GM23338 (cell line): ENCODE measurements at places on chromosomes 16 and 17.

DNA sequence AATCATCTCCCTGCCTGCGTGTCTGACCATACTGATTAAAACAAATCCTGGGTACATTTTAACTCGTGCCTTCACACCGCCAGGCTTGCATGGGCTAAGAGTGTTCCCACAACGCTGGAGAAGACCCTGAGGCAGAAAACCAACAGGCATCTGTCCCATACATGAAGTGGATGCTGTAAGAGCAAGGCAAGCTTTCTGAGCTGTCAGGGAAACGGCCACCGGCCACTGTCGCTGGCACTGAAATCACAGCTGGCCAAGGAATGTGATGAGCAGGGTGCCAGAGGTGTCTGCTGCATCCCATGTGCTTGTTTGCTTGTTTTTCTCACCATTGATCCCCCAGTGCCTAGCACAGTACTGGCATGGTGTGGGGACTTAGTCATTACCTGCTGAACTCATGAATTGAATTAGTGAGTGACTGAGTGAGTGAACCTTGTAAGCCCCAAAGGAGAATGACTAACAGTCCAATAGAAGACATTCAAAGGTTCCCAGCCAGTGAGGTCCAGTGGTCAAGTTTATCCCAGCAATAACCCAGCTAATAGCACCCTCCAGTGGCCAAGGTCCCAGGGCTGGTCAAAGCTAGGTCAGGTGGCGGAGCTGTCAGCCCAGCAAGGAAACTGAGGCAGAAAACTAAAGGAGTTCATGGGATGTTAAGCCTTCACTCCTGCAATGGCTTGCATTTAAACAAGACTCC is 92.7 kb upstream of the CDH5 start:
- peak; percentile 47 for DNase-seq

DNA sequence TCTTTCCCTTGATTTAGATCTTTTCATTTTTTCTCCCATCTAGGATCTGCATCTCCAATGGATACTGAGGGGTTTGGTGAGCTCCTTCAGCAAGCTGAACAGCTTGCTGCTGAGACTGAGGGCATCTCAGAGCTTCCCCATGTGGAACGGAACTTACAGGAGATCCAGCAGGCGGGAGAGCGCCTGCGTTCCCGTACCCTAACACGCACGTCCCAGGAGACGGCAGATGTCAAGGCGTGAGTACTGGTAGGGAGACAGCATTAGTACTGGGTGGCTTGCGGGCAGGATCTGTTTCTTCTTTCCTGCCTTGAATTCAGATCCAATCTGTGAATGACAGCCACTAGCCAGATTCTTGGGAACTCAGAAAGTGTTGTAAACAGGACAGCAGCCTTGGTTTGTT is 18.3 kb downstream of the NUP93 start:
- no peak for DNase-seq

GRCh38 chr16:84103678-84104077 is 13.1 kb downstream of the MBTPS1 start:
- no peak for DNase-seq

DNA sequence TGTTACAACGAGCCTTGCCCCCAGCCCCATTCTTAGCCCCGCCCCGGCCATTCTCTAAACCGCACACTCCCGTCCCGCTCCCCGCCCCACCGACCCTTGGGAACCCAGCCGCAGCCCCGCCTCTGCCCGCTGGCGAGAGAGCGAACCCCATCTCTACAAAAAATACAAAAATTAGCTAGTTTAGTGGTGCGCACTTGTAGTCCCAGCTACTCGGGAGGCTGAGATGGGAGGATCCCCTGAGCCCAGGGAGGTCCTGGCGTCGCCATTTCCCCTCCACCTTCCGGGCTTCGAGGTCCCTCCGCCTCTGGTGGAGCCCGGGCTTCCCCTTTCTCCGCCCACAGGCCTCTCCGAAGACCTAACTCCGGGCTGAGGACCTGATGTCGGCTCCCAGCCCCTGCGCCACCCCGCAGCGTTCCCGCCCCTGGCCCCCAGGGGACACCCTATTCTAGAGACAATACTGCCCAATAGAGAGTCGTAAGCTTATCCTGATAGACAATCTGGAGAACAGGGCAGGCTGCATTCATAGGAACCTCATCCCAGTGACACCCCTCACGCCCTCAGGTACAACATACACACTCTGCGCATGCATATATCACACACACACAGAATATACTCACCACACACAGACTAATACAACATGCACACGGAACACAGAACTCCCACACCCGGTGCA is 480 bp upstream of the PROCA1 start:
- peak; percentile 83 for DNase-seq

DNA sequence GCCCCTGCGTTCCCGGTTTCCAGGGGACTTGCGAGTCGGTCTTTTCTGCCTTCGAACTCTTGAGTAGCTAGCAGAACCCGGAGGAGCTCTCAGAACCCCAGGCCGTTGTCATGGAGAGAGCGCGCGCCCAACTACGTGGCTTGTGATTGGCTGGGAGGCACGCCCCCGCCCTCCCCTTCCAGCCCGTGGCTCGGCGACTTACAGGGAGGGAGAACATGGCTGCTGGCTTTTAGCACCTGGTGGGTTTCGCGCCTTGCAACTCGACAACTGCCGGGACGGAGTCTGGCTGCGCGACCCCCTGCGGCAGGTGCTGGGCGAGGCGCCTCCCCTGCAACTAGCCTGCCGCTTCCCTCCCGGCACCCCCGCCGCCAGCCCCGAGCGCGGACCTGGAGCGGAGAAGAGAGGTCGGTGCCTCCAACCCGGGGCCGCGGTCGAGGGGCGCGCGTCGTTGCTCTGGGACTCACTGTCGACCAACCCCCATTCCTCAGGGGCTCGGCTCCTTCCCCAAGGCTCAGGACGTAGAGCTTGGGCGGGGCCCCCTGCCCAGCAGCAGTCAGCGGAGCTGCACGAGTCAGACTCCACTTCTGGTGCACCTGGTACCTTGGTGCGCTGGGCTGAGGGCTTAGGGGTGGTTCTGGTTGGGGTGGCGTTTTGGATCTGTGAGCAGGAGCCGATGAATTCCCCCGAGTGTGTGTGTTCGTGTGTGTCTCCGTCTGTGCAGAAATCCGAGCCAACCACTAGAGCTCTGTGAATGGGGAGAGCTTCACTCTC is 9.0 kb upstream of the ZFP90 start:
- peak; percentile 97 for DNase-seq

DNA sequence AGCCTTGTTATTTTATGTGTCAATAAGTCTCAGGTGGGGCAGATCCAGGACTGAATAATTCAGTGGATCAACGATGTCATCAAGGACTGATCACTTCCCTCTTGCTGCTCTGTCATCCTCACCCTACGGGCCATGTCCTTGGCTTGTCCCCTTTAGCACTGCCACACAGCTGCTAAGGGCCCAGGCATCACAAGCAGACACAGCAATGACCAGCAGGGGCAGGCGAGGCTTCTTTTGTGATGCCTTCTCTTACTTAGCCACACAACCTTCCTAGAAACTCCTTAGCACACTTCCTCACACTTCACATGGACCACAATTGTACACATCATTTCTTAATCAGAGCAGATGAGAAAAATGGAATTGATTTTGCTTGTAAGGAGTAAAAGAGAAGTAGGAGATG is 356.3 kb upstream of the SOX9 start:
- DNase-seq = peak; percentile 76

- peak; percentile 61 for DNase-seq
These were observed 32.4 kb downstream of the RAB11FIP3 start for GRCh38 chr16:457732-458400.

DNA sequence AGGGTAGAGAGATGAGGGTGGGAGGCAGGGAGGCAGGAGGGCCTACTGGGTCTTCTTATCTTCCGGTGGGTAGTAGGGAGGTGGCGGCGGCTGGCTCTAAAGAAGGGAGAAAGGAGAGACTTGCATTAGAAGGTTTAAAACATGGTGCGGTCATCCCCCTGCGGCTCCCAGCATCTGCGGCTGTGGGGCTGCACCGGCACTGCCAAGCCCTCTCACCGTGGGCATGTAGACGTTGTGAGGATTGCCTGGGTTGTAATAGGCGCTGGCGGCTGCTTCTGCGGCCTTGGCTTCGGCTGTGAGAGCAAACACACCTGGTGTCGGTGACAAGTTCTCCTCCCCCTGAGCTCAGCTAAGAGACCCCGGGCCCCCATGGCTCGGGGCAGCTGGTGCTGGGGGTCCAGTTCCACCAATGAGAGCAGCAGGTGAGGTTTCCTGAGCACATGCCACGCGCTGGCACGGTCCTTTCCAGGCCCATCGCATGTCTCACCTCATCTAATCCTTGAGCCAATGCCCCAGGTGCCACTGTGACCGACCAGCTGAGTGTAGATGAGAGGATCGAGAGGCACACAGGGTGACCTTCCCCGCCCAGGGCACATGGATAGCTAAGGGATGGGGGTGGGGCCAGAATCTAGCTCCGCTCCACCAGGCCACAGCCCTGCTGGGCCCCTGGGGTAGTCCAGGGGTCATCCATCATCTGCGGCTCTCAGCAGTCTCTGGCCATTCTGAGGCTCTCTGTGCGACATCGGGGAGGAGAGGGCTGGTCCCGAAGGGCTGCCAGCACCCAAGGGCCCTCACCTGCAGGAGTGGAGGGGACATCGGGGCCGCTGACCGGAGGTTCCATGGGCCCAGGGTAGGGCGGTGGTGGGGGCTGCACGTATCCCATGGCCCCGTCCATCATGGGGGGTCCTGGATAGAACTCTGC is 2.7 kb upstream of the UNC13D start:
- DNase-seq = no peak

- no peak for DNase-seq
These were observed 221.1 kb upstream of the CIBAR2 start for GRCh38 chr16:85333337-85333736.

DNA sequence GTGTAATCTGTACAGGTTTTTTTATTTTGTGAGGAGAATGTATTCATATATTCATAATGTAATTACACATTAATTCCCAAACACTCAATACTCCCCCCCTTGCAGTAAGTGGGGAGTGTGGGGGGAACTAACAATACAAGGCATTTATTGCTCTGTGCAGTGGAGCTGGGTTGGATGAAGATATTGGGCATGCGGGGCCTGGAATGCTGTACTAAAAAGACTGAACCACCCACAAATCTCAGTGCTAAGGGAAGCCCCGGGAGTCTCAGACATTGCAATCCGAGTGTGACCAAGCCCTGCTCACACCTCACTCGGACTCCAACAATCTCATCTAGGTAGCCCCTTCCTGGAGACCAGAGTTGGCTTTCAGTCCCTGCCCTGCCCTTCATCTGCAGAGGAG is 6.0 kb downstream of the PLLP start:
- no peak for DNase-seq

GRCh38 chr17:39283098-39283497 is 57.4 kb upstream of the STAC2 start:
- DNase-seq = no peak

- no peak for DNase-seq
These were observed at the start of gene USP22 for GRCh38 chr17:21042458-21043295. USP22 (minus strand) TSS chr17:21043011; CDS start chr17:21042835, 176 bp downstream.

GRCh38 chr17:19760746-19761145 is 12.6 kb upstream of the ALDH3A1 start:
- DNase-seq = no peak

GRCh38 chr17:14693382-14693781 is 392.5 kb downstream of the HS3ST3B1 start:
- DNase-seq = no peak

- no peak for DNase-seq
These were observed 904 bp downstream of the SLC6A2 start for GRCh38 chr16:55656691-55657092.

DNA sequence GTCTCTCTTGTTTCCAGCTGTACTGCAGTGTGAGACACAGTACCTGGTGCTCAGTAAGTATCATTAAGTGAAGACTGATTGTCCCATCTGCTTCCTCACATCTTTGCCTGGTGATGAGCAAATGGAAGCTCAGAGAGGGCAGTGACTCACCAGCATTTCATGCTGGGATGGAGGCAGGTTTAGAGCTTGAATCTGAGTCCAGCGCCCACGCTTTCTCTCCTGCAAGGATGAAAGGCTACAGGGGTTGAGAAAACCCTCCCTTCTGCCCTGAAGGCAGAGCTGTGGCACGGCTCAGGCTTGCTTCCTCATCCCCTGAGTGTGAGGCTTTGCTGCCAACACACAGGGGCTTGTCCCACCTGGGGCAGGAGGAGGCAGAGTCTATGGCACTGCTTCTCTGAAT is 1.5 kb upstream of the RNF112 start:
- DNase-seq = no peak

GRCh38 chr16:58462089-58462488 is 37.9 kb upstream of the NDRG4 start:
- DNase-seq = no peak

DNA sequence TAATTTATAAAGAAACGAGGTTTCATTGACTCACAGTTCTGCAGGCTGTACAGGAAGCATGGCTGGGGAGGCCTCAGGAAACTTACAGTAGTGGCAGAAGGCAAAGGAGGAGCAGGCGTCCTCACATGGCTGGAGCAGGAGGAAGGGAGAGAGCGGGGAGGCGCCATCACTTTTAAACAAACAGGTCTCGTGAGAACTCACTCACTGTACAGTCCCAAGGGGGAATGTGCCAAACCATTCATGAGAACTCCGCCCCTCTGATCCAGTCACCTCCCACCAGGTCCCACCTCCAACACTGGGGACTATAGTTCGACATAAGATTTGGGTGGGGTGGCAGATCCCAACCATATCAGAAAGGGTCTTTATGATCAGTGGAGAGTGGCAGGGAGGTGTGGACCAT is 392.4 kb upstream of the TNRC6C start:
- DNase-seq = no peak

DNA sequence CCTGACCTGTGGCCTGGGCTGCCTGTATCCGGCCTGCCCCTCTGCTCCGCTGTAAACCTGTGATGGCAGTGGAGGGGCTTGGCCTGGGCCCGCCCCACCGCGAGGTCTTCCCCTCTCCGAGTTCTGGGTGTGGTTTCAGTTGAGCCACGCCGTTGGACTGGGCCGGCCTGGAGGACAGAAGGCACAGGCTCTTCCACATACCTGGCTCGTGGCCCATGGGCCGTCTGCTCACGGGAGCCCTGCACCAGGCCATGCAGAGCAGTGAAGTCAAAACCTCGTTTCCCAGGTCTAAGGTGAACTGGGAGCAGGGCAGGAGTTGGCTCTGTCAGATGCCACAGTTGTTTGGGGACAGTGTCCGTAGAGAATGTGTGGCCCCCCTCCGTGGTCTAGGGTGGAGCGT is 5.6 kb upstream of the RNPS1 start:
- no peak for DNase-seq

DNA sequence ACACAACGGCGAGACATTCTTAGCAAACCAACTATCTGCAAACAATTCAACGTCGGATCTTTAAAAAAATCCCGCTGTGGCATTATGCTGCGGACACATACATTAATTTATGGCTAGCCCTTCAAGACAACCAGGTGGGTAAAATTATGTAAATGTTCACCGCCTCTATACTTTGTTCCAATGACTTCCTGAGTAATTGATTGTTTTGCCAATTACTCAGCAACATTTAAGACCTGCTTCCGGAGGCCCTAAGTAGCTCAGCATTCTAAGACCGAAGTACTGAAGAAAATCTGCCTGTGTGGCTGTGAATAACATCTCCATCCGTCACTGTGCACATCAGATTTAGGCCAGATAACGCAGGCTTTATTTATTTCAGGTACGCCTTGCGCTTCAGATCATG is 23.3 kb downstream of the QPRT start:
- DNase-seq = no peak

GRCh38 chr17:56870081-56870651 is 36.2 kb downstream of the DGKE start:
- no peak for DNase-seq
